ENCODE measurements at places on chromosomes 6 and 20.

DNA sequence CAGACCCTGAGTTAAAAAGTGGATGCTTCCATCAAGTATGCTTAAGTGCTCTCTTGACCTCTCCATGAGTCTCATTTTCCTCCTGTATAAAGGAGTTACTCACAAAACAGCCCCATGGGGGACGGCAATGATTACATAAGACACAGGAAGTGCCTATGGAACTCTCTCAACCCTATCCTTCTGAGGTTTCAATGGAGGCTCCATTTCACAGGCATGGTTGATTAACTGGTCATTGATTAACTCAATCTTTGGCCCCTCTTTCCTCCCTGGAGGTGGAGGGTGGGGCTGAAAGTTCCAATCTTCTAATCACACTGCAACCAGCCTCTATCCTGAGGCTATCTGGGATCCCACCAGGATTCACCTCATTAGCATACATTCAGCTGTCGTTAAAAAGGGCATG, 29.3 kb downstream of the CST8 start:
- no peak for DNase-seq

DNA sequence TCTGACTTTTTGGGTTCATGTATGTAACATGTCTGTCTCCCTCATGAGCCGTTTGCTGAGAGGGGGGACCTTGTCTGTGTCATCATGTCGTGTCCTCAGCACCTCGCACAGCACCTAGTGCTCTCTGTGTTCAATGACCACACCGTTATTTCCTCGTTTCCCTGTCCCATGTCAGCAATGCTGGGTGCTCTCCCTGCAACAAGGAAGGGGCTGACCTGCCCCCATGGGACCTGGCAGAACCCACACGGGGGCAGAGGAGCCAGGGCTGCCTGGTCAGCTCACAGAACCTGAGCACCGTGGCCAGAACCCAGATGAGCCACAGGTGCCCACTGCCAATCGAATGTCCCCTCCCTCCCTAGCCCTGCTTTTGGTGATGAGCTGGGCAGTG, 7.3 kb downstream of the ADA start:
- no peak for DNase-seq

GRCh38 chr20:19880256-19881079, 122.4 kb downstream of the RIN2 start:
- no peak for DNase-seq

DNA sequence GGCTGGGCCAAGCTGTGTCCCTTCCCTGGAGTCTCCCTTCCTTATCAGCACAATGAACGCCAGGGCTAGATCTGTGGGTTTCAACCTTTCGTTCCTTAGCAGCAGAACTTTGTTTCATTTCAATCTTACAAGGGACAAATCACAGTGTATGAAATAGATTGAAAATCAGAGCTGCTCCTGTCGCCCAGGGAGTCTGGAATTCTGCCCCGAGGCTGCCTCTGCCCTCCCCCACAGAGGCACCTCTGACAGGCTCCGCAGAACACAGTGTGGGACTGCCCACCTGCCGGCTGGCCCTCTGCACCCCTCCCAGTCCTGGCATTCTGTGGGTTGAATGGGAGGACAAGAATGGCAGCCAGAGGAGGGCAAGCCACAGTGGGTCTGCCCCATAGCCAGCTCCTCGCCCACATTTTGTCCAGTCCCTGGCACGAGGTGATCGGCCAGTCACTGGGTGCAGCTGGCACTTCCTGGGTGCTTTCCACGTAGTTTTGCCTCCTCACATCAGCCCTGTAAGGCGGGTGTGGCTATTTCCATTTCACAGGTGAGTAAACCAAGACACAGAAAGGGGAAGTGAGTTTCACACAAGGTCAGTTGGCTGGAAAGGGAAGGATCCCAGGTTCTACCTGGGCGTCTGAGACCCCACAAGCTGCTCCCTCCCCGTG, 26.1 kb downstream of the MANBAL start:
- DNase-seq, result no peak

GRCh38 chr20:60052322-60052721, 94.1 kb downstream of the CDH26 start:
- no peak for DNase-seq

DNA sequence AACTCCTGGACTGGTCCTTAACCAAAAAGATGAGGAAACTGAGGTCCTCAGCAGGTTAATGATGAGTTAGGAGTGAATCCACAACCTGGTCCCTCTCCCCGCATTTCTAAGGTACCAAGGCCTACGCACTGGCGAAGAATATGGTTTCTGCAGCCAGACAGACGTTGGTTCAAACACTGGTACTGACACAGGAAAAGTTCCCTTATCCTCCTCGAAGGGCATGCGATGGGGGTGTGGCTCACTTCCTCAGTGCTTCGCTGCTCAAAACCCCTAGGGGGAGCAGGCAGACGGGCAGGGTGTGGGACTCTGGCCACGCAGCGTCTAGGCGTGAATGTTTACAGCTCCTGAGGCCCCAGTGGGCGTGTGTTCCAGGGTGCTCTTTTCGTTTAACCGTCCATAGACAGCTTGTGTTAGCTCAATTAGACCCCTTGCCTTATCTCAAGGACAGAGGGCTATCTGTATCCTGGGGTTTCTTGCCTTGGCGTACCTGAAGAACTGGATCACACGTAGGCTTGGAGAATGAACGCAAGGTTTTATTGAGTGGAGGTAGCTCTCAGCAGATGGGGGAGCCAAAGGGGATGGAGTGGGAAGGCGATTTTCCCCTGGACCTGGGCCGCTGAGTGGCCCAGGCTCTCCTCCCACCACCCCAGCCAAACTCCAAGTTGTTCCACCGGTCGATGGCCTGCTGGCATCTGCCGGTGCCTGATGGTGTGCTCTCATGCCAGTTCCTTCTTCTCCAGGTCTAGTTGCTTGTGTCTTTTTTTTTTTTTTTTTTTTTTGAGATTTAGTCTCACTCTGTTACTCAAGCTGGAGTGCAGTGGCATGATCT, 31.8 kb upstream of the PTPN1 start:
- DNase-seq, result no peak

- DNase-seq, result no peak
Measured at GRCh38 chr6:109498936-109499335, 15.9 kb upstream of the ZBTB24 start.

- no peak for DNase-seq
Measured at GRCh38 chr6:168343239-168344150, 23.9 kb upstream of the DACT2 start.

- DNase-seq, result no peak
Measured at GRCh38 chr6:30712441-30712945, 4.6 kb downstream of the MDC1 start.

DNA sequence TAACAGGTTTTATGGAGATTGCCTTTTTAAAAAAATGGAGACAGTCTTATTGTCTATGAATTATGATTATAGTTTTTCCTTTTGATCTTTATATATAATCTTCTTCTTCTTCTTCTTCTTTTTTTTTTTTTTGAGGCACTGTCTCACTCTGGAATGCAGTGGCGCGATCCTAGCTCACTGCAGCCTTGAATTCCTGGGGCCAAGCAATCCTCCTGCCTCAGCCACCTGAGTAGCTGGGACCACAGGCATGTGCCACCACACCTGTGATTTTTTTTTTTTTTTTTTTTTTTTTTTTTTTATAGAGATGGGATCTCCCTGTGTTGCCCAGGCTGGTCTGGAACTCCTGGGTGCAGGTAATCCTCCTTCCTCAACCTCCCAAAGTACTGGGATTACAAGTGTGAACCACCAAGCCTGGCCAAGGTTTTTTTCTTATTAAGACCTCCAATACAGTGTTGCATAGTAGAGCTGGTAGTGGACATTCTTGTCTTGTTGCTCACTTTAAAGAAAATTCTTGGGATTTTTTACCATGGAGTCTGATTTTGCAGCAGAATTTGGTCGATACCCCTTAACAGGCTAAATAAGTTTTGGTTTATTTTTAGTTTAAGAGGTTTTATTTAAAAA, 46.5 kb downstream of the STK4 start:
- DNase-seq, result no peak

DNA sequence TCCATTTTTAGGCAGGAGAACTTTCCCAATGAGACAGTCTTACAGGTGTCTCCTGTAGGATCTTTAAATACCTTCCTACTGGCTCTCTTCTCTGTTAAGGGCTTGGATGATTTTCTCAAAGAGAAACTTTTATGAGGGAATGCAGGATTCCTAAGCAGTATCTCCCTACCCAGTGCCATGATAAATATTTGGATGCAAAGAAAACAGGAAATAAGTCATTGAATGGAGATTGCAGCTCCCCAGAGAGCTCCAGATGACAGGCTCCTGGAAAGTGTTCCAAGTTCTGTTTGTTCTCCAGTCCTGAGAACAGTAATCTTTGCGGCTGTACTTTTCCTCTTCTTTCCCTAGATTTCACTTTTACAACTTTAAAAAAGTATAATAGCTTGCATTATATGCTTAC, 2.4 kb upstream of the SCGN start:
- DNase-seq, result no peak

DNA sequence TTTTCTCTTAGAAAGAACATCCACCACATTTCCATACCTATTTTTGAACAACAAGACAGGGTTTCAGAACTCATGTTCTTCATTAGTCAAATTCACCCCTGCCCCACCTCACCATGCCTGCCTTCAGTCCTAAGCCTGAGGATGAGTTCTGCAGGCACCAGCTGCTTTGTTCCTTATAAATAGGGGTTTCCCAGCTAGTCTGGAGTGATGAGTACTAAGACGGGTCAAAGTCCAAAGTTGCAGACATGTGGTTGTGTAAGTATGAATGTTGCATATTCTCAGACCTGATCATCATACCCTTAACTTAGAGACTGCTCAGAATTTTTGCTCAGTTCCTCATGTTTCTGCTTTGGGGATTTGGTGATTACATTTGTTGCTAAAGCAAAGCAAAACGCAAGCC, 257.7 kb upstream of the CDYL start:
- no peak for DNase-seq

GRCh38 chr6:47592131-47592840, 106.1 kb upstream of the ADGRF4 start:
- no peak for DNase-seq

DNA sequence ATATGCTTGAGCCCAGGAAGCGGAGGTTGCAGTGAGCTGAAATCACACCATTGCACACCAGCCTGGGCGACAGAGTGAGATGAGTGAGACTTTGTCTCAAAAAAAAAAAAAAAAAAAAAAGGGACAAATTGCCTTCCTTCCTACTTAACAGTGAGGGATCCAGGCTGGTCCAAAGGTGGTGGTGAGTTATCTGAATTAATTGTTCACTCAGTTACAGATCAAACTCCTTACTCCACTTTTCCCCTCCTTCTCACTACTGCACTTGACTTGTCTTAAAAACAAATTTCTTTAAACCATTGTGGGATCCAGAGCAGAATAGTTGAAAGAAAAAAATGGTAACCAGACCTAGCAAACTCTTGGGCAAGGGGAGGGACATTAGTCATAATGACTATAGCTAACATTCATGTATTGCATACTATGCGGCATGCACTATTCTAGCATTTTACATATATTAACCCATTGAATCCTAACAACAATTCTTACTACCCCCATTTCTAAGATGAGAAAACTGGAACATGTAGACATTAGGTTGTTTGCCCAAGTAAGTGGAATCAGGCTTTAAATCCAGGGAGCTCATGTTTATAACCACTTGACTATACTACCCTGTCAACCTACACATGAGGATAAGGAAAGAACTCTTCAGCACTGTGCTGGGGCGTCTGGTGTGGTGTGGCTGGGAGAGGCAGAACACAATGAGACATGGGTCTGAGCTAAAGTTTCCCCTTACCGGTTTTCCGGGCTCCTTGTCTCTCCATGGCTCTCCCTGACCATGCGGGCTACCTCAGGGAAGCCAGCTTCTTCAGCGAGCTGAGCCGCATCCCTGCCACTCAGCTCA, 1.5 kb downstream of the GPANK1 start:
- DNase-seq, result no peak

Measured in NCI-H748 treated with DMSO at 0.1 percent for 48 hours (cell line).